ENCODE measurements at places on chromosomes 16 and 17.

DNA sequence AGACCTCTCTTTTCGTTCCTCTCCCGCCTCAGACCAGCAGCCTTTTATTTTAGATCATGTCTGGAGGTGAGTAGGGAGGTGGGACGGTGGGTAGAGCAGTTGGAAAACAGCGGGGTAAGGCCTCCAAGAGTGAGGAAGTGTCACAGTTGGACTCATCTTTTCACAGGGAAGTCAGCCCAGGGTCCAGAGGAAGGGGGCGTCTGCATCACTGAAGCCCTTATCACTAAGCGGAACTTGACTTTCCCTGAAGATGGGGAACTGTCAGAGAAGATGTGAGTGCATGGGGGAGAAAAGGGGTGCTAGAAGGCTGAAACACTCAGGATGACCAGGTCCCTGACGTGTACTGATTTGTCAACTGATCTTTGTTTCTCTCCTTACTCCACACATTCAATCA is 461 bp downstream of the LRRC46 start:
- no peak for DNase-seq

- peak; percentile 95 for DNase-seq
Measured at GRCh38 chr16:89633064-89633631, 19.7 kb downstream of the DPEP1 start.

DNA sequence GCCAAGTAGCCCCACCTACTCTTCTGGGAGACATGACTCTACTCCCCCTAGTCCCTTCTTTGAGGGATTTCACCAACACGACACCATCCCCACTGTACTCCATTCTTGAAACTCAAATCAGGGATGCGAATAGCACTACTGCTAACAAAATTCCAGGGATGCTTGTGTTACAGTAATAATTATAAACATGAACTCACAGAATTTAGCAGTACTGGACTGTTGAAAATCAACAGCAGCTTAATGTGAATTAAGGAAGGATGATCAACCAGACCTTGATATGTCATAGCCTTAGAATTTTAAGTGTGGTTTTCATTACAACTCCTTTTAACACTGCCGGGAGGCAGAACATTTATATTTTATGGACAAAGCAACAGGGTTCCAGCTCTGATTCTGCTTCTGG is 37.9 kb downstream of the AMFR start:
- no peak for DNase-seq

DNA sequence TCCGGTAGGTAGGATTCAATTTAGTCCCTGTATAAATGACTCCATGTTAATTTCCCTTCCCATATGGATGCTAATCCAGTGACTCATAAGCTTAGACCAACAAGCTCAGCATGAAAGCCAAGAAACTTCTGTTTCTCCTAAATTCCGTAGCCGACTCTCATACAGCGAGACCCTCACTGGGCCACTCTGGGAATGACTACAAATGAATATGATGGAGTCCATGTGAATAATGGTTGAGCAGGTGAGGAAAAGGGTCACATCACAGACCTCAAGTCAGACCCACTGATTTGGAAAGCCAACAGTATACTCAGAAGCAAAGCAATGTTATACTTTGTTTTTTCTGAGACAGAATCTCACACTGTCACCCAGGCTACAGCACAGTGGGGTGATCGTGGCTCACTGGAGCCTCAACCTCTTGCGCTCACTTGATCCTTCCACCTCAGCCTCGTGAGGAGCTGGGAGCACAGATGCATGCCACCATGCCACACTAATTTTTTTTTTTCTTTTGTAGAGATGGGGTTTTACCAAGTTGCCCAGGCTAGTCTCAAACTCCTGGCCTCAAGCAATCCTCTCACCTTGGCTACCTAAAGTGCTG is 14.6 kb downstream of the RSL1D1 start:
- DNase-seq = peak; percentile 87

DNA sequence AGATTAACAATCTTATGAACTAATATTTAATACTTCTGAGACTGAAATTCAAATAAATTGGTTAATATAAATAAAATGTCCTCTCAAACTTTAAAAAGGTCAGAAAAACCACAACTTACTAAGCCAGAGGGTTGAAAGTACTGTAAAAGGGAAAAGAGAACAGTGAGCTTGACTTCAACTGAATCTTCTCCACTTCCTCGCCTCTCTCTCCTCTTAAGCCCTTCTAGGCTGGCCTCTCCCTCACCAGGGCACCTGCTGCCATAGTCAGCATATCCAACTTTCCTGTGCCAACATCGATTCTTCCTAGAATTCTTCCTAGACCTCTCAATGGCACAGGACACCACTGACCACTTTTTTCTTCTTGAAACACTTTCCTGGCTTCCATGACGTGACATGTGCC is 19.4 kb downstream of the GNA13 start:
- no peak for DNase-seq

DNA sequence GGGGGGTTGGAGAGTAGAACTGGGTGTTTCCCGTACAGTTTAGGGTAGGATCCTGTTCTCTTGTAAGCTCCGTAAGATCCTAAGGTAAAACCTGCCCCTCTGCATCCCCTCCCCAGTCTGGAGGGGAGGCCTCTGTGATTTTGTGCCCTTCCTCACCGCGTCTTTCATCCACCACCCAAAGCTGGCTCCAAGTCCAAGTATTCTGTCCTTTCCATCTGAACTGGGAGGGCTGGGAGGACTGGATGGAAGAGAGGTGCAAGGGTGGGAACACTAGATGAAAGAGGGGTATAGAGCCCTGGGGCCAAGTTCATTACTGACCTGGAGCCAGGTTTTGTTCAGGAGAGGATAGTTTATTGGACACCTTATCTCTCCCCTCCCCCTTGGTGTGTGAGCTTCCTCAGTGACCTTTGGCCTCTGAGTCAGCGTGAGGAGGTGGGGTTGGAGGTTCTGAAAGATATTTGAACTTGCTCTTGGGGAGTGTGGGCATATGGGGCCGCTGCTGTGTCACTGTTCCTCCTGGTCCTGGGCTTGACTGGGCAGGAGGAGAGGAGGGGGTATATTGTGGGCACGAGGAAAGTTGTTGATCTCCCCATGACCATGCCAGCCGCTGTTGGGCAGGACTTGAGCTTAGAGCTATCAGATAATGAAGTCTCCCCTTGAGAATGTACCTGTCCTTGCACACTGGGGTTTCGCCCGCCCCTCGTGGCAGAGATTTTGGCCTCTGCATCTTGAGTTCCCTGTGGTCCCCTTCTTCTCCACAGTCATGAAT is 1.6 kb downstream of the LASP1 start:
- DNase-seq = peak; percentile 91

GRCh38 chr17:14143688-14144087 is 74.4 kb downstream of the COX10 start:
- DNase-seq = no peak

DNA sequence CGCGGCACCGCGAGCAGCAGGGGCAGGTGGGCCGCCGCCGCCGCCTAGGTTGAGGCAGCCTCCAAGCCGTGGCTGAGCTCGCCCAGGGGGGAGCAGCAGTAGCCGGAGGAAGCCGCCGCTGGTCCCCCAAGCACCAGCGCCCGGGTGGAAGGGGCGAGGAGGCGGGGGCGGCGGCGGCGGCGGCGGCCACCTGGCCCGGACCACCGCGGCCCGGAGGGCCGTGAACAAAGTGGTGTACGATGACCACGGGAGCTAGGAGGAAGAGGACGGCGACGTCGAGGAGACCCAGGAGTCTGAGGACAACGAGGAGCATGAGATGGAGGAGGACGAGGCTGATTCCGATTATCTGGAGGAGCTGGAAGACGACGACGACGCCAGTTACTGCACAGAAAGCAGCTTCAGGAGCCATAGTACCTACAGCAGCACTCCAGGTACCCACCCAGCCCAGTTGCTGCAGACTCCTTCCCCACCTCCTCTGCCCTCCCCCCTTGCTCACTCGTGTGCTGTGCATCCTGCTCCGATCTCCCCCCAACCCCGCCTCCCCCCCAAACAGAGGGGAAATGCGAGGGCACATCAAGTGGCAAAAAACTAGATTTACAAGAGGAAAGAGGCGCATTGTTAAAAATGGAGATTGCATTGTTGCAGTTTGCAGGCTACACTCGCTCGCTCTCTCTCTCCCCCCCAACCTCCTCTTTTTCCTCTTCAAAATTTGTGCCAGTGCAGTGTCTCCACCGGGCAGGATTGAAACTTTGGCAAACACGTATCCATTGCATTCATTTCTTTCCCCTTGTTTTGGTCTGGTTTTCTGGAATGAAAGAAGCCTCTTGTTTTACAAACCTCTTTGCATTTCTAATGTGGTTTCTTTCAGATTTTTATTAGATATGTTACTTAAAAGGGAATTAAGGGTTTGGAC is 41.8 kb upstream of the AMZ2 start:
- no peak for DNase-seq

- peak; percentile 74 for DNase-seq
Measured at GRCh38 chr17:75679706-75680211, 12.6 kb downstream of the SAP30BP start.

- no peak for DNase-seq
Measured at GRCh38 chr16:4729876-4730275, 4.2 kb downstream of the ANKS3 start.

- no peak for DNase-seq
Measured at GRCh38 chr17:82880620-82881323, 41.0 kb upstream of the ZNF750 start.

DNA sequence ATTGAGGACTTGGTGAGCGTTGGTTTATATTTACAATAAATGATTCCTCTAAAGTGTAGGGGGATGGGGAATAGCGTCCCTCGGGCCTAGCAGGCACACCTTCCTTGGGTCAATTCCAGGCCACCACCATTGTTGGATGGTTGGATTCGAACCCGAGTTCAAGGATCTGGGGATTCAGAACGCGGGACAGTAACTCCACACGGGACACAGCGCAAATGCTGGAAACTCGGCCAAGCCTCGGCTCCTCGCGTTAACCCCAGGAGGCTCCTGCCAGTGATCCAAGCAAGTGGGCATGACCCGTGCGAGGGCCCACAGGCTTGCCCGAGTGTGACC is 613 bp downstream of the B9D1 start:
- no peak for DNase-seq

DNA sequence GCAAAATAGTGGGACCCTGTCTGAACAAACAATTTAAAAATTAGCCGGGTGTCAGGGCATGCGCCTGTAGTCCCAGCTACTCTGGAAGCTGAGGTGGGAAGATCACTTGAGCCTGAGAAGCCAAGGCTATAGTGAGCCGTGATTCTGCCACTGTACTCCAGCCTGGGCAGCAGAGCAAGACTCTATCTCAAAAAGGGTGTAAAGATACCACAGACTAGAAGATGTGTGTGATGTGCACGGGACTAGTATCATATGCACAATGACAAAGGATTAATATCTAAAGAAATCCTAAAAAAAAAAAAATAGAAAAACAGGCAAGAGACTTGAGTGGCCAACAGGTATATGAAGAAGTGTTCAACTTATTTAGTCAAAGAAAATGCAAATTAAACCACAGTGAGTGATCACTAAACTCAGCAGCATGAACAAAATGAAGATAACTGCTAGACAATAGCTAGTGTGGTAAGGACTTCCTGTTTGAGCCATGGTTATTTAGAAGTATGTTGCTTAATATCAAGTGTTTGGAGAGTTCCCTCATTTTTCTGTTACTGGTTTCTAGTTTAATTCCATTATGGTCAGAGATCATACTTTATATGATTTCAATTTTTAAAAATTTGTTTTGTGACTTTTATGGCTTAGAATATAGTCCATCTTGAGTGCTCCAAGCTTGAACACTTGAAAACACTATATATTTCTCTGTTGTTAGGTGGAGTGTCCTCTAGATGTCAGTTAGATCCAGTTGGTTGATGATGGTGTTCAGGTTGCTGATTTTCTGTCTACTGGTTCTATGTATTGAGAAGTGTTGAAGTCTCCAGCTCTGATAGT is 14.7 kb upstream of the SLX4 start:
- DNase-seq = no peak

- no peak for DNase-seq
Measured at GRCh38 chr17:70370816-70371215, 201.5 kb downstream of the KCNJ2 start.

DNA sequence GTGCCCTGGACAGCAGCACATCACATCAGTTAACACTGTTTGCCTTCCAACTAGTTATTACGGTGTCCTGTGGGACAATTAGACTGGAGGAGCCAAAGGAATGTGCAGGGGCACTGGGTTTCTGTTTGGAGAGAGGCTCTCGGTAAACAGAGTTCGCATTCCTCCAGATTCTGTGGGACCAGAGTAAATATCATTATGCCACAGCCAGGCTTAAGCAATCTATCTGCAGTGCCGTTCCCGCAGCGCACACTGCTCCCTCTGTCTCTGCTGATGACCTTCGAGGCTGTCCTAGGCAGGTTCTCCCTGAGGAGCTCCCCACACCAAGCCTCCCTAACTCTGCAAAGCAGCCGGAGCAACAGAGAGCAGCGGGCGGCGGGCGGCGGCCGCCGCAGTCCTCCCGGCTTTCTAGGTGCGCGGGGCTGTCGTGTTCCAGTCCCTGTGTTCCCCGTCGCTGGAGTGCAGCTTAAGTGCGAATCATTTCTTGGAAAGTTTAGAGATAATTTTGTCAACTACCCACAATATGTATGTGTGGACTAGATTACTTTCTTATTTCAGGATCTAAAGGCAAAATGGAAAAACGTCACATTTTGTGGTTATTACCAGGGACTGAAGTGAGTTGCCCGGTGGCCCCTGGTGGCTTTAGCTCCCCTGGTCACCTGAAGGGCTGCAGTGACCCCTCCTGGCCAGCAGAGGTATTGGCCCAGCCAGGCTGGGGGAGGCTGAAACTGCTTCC is 43.3 kb downstream of the PGS1 start:
- peak; percentile 78 for DNase-seq

- no peak for DNase-seq
Measured at GRCh38 chr16:86508028-86508946, 2.0 kb upstream of the FOXF1 start.

- DNase-seq = no peak
Measured at GRCh38 chr16:55203570-55203969, 120.4 kb upstream of the IRX6 start.

- no peak for DNase-seq
Measured at GRCh38 chr16:9098377-9099090, 7.1 kb downstream of the HAPSTR1 start.

GRCh38 chr16:79628988-79629387 is 28.5 kb upstream of the MAF start:
- no peak for DNase-seq

DNA sequence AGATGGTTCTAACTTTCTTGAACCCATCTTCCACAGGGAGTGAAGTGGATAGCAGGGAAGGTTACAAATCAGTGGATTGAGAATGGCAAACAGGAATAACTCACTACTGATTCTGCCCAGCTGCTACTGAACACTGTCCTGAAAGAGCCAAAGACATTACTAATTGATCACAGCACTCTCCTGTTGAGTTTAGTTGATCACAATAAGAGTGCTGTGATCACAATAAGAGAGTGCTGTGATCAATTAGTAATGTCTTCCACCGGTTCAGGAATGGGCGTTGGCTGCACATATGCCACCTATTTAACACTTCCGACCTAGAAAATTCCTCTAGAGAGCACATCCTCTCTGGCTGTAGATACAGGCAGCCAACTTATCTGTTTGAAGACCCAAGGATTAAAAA is 11.4 kb downstream of the CFAP97D1 start:
- peak; percentile 86 for DNase-seq

GRCh38 chr17:45867171-45867570 is 22.5 kb downstream of the SPPL2C start:
- no peak for DNase-seq

DNA sequence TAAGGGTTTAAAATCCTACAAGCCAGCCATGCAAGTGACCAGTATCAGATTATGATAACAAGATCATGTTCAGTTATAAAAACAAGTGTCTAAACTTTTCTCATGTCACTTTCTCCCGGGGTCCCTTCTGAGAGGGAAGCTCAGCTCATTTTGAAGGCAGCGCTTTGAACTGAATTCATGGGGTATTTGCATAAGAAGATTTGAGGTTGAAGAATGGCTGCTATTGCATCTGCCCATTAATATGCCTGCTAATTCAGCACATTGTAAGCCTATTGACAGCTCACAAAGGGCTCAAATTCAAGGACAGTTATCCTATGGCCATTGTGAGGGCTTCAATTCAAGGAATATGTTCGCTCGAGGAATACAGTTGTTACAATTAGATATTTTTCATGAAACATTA is 290.2 kb upstream of the IRX3 start:
- no peak for DNase-seq
